Heart left ventricle (tissue), 16 donors: ENCODE measurements at places on chromosomes 2 and 18. TPM values are rescaled to one million over a fixed set of nuclear protein-coding genes. Genes with fewer than 3 reads are reported as not detected.
A peak's percentile ranks its signal among the peaks of the same experiment; 100 is the strongest.

Gene RMDN2
- total RNA-seq, result 5.8 TPM

Gene PROKR1
- not detected for total RNA-seq

Gene LDLRAD4
- 25.2 TPM for total RNA-seq

Gene SLC5A6
- total RNA-seq, result 16.7 TPM

Gene EPAS1
- total RNA-seq, result 216 TPM

Gene MRO
- 4.3 TPM for total RNA-seq

Gene POU3F3
- not detected for total RNA-seq

Gene TLX2
- not detected for total RNA-seq

Gene INHBB
- total RNA-seq, result 38.0 TPM

Gene SALL3
- total RNA-seq, result not detected

Gene ARHGAP25
- total RNA-seq, result 5.4 TPM

DNA sequence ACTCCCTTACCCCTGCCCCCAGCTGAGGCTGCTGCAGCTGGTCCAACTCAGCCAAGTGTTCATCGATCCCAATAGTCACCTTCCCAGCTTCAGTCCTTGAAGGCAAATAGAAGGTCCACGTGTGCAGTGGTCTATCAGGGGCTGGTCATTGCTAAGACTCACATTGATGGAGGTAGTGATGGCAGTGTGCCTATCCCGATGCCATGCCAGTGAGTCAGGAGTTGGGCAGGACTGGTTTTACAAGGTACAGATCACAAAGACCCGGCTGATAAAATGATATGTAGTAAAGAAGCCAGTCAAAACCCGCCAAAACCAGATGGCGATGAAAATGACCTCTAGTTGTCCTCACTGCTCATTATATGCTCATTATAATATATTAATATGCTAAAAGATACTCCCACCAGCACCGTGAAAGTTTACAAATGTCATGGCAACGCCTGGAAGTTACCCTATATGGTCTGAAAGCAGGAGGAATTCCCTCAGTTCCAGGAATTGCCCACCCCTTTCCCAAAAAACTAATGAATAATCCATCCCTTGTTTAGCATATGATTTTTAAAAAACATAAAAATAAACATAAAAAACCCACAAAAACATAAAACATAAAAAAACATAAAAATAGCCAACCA, 2.9 kb upstream of the C2orf80 start:
- DNase-seq, result no peak

GRCh38 chr2:19020144-19021099, 338.0 kb downstream of the OSR1 start:
- no peak for DNase-seq

DNA sequence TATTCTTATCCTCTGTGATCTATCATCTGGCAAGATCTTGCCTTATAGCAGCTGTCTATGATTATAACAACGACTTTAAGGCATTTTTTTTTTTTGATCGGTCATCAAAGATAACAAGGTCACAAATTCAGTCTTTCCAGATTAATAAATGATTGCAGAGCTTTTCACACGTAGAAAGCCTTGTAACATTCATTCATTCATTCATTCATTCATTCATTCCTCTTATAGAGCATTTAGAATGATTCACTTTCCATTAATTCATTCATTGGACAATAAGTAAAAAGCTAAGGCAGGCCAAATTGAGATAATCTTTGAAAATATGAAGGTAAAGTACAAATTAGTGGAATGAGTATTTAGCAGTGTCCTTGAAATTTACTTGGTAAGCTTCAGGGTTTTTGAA, 223.7 kb downstream of the NUP35 start:
- DNase-seq, result no peak

DNA sequence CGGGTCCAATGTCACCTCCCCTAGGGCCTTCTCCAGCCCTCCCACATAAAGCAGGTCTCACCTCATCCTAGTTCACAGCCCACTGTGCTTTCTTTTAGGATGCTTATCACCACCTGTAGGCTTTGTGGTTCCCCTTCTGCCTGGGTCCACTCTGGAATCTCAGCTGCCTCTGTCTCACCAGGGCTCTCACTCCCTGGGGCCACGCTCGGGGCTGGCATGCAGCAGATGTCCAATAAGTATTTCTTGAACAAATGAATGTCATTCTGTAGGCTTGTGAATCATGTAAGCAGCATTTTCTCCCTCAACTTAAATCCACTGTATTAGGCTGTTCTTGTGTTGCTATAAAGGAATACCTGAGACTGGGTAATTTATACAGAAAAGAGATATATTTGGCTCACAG, 4.3 kb upstream of the SH3BP4 start:
- DNase-seq, result no peak

GRCh38 chr2:240191001-240191400, 50.5 kb upstream of the OTOS start:
- DNase-seq, result no peak

GRCh38 chr2:58137856-58138255, 91.2 kb downstream of the VRK2 start:
- DNase-seq, result peak; percentile 49

DNA sequence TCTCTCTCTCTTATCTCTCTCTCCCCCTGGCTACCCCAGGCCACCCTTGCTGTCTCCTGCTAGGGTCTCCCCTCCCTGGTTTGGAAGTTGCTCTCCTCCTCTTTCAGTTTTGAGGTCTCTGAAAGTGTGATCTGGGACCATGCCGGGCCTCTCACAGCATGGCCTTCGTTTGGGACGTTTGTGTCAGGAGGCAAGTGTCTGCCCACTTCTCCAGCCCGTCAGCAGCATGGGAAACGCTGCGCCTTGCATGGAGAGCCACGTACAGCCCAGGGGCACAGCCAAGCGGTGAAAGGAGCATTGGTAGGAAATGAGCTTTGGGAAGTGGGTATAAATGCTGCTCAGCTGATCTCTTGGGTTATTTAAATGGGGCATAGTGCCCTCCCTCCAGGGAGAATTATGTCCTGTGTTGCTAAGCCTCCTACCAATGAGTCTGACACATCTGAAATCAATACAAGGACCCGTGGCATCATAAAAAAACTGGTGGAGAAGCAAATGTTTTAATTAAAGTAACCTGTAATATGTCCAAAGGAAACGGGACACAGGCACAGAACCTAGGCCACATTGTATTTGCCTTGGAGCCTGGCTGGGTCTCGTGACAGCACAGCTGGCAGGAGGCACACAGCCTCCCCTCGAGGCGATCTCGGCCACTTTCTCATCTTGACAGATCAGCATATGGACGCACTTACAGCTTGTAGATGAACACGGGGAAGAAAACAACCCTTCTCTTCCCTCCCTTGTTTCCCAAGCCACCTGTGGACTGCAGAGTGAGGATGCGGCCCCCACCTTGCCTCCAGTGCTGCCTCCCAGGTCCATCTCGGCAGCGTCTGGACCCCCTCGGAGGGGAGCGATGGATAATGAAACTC, 72.7 kb downstream of the SH3RF3 start:
- DNase-seq, result no peak

DNA sequence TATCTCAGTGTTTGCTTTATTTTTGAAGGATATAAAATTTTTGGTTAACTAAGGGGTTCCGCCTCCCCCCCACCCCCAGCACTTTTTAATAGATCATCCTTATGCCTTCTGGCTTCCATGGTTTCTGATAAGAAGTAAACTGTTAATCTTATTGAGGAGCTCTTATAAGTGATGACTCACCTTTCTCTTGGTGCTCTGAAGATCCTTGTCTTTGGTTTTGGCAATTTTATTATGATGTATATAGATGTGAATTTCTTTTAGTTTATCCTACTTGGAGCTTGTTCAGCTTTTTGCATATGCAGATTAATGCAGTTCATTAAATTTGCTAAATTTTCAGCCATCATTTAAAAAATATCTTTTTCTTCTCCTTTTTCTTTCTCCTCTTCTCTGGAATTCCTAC, 91.7 kb upstream of the CTAGE1 start:
- DNase-seq, result no peak

- DNase-seq, result no peak
Measured at GRCh38 chr2:155364766-155365165, 666.3 kb downstream of the KCNJ3 start.

DNA sequence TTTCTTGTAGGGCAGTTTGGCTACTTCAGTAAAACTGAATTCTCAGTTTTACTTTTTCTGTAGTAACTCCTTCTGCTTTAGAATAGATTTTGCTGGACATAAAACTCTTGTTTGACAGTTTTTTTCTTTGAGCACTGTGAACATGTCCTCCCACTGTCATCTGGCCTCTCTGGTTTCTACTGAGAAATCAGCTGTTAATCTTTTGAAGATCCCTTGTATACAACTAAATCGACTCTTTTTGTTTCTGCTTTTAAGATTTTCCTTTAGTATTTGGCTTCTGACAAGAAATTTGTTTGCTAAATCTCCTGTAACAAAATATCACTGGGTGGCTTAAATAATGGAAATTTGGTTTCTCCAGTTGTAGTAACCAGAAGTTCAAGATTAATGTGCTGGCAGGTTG, 570.9 kb upstream of the RAB6C start:
- DNase-seq, result no peak

DNA sequence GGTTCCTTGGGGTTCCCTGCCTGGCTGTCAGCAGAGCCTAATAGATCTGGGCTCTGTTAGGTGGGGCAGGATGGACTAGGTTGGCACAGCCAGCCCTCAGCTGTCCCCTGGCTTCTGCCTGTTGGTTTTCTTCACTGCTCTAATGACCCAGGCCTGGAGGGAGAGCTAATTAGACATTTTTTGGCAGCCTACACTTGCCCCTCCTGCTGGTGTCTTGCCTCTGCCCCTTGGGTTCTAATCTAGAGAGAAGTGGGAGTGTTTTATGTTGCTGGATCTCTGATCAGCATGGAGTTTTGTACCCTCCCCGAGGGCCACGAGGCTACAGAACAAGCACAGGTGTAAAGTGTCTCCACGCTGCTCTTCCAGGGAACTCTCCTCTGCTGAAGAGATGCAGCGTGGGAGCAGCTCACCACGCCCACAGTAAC, 199.4 kb upstream of the RASGRP3 start:
- no peak for DNase-seq

GRCh38 chr2:111186933-111187332, 66.2 kb downstream of the BCL2L11 start:
- no peak for DNase-seq

DNA sequence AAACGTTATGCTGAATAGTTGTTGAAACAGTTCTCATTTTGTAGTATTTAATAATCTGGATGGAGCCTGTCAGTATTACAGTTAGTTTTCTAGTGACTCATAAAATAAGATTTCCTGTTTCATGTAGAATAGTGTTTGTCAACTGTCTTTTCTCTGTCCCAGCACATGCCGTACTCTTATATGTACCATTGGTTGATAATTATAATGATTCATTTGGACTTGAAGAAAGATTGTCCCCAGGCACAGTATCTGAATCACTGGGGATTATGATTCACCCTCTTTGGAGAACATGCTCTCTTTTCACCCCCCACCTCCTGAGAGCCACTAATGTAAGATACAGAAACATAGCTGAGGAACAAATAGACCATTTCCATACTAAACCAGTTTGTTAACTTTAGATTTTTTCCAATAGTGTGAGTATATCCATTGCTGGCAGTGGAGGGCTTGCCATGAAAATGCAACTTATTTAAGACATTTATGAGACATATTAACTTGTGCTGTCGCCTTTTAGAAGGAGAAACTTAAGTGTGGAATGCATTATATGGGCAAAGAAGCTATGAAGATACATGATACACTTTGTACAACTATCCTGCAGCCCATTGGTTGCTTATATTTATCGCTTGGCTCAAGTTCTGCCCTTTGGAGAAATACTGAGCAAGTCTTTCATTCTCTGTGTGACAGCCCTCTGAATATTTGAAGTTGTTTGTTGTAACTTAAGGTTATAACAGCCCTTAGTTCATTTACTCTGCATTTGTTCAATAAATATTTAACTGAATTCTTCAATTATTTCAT, 12.4 kb downstream of the COPS8 start:
- no peak for DNase-seq

DNA sequence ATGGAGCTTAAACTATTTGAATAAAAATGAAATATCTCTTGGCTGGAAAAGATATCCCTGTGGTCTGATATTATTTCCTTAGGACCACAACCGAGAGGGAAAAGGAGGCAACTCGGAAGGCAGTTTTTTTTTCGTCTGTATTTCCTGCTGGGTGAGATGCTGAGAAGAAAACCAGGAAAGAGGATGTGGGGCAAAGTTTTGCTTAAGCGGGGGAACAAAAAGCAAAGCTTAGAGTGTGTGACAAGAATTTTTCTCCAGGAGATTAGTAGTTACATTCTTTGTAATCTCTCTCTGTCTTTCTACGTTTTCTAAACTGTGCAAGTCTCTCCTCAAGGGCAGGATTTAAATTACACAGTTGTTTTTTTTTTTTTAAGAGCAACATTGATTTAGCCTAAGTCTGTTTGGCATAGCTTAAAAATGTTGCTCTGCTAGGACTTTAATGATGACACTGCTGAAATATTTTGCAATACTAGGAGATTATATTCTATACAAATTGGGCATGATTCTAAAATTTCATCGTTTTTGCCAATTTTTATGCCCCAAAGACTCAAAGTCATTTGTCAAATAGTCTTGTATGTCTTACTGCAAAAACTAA, 258.5 kb downstream of the KCNS3 start:
- DNase-seq, result no peak

DNA sequence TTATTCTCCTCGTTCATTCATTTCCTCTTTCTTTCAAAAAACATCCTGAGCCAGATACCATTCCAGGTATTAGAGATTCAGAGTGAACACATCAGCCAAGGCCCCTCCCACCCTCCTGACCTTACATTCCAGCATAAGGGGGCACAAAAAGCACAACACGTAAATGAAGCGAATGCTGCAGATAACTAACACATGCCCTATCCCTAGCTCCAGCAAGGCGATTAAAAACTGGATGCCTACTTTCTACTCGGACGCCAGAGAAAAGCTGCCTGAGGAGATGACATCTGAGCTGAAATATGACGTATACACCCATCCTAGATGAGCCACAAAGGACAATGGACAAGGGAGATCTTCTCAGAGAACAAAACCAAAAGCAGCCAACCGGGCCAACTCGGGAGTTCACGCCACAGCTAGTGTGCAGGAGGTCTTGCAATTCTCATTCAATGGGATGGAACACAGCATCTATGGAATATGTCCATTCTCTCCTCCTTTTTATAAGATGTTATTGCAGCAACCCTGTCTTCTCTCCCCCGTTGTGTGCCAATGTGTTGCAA, 33.5 kb downstream of the FEZ2 start:
- DNase-seq, result no peak

DNA sequence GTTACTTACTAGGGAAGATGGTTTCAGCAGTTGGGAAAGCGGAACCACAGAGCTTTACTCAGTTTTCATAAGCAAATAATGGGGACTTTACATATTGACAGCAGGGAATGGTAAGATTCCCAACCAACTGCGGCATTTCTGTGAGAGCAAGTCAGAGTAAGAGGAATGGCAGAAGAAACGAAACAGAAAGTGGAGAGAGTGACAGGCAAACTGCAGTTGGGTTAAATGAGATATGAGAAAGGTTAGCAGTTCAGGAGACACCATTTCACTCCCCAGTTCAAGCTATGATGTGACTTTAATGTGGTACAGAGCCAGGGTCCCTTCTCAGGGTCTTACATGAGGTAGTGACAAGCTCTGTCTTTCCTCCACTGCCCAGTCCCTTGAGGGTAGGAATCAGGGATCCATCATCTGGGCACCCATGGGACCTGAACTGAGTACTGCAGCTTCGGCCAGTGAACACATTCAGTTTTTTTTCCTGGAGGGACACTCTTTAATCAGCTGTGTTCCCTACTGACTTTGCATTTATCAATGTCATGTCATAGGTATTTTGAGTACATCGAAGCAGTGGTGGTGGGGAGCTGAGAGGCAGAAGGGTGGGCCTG, 33.0 kb upstream of the GREB1 start:
- DNase-seq, result no peak
